ENCODE measurements at places on chromosomes 16 and 17.

DNA sequence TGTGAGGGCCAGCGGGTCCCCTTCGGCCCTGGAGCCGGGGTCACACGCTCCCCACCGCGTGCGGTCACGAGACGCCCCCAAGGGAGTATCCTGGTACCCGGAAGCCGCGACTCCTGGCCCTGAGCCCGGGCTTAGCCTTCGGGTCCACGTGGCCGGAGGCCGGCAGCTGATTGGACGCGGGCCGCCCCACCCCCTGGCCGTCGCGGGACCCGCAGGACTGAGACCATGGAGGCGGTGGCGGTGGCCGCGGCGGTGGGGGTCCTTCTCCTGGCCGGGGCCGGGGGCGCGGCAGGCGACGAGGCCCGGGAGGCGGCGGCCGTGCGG lies at the start of gene NAGLU:
TSS of gene NAGLU (plus strand) at position 194 of the 324 bp plus-strand sequence. CDS start at position 226, 32 bp downstream.
- DNase-seq: peak; percentile 74

GRCh38 chr16:84361546-84361945 lies 6.8 kb upstream of the ATP2C2 start:
- no peak for DNase-seq

DNA sequence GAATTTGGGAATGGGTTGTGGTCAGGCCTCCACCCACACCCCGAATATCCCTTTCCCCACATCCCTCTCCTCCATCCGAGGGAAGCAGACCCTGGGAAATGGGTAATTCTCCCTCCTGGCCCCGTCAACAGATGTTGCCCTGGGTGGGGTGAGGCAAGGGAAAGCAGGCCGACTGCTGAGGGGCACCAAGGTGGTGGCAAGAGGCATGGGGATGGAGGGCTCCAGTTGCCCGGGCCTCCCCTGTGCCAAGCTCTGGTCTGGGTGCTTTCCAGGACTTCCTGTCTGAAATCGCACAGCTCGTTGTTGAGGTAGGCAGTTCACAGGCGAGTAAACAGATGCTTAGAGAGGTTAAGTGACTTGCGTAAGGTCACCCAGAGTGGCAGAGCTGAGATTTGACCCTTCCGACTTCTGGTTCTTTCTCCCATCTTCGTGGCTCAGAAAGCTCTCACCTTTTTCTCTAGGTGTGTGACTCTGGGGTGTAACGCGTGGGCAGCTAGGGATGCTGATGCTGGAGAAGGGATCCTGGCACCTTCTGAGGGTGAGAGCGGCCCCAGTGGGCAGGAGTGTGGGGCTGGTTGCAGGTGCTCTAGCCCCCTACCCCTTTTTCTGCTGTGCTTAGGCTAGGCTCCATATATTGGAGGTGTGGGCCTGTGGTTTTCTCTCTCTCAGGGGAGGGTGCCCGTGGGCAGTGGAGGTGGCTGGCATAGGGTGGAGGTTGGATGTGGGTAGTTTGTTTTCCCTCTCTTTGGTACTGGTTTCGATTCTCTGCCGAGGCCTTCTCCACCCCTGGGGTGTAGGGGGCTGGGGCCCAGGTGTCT lies 17.2 kb downstream of the RARA start:
- DNase-seq: no peak

DNA sequence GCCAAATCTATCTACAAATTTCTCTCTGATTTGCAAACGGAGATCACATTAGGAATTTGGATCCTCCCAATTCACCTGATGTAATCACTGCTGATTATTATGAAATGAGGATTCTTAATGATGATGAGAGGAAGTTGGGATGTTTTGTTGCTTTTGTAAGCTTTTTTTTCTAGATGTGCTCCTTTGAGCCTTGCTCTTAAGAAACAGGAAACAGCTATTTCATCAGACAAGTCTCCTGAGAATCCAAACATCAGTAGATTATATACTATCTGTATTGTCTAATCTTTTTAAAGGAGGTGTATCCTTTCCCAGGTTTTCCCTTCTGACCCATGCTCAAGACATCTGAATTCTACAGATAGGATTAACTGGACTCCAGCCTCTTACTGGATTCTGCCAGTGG lies 73.3 kb downstream of the KIF2B start:
- no peak for DNase-seq

GRCh38 chr17:6831661-6832263 lies at the start of gene TEKT1:
Gene TEKT1 (minus strand): TSS chr17:6831729. CDS start chr17:6830376, 1,353 bp downstream.
- DNase-seq: peak; percentile 34

DNA sequence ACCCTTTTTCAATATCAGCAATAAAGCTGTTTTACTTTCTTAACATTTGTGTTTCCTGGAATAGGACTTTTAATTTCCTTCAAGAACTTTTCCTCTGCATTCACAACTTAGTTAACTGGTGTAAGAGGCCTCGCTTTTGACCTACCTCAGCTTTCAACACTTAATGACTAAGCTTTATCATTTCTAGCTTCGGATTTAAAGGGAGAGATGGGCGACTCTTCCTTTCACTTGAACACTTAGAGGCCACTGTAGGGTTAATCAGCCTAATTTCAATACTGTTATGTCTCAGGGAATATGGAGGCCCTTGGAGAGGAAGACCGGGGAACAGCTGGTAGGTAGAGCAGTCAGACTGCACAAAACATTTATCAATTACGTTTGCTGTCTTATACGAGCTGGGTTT lies 4.7 kb downstream of the SYNRG start:
- DNase-seq: no peak

DNA sequence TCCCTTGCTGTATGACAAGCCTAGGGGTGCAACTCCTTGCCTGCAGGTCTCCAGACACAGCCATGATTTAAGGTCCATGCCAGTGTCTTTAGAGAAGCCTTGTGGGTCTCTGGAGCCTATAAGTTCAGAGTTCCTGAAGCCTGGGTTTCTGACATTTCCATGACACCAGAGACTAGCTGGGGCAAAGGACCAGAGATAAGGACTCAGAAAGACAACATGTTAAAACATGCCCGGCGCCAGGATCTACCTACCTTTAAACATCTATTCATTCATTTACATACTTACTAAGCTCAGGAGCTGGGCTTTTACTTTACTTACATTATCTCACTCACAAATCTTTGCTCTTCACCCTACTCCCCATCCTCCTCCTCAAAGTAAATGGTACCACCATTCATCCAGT lies 1.5 kb downstream of the MRPL27 start:
- no peak for DNase-seq

DNA sequence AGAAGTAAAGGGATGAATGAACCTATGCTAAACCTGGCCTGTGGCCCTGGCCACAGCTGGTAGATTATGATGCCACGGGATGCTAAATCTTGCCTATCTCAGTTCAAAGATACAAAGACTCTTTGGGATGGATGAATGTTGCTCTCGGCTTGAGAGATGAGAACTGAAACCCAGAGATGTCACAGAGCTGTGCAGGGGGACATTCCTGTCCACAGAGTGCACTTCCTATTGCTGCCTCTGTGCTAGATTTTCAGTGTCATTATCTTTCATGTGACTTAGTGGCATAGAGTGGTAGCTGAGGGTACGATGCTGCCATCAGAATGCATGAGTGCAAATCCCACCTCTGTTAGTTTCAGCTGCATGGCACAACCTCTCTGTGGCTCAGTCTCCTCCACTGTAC lies 2.3 kb upstream of the MT1M start:
- no peak for DNase-seq

DNA sequence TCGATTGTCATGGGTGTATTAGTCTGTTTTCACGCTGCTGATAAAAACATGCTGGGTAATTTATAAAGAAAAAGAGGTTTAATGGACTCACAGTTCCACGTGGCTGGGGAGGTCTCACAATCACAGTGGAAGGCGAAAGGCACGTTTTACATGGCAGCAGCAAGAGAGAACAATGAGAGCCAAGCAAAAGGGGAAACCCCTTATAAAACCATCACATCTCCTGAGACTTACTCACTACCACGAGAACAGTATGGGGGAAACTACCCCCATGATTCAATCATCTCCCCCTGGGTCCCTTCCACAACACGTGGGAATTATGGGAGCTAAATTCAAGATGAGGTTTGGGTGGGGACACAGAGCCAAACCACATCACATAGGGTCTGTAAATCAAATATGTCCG lies 167.4 kb upstream of the XYLT1 start:
- DNase-seq: no peak

DNA sequence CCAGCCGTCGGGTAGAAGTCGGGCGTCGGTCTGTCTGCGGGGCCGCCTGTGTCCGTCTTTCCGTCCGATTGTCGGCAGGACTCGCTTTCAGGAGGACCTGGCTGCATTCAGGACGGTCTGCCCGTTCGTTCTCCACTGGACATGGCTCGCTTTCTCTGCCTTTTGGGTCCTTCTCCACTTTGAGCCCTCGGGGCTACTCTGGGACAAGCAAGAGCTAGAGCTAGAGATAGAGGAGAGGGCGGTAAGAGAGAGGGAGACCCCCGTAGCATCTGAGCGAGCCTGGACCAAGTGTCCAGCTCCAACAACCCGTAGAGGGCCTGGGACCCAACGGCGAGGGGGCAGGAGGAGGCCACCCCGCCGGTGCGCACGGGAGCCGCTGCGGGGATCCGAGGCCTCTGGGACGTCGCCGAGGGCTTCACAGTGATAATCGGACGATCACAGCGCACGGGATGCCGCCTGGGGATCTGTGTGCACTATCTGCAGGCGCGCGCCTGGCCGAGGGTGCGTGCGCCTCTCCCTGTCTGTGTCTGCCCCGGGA lies 4.5 kb downstream of the TBX4 start:
- DNase-seq: no peak

GRCh38 chr17:3503285-3503684 lies 27.5 kb downstream of the ASPA start:
- no peak for DNase-seq

DNA sequence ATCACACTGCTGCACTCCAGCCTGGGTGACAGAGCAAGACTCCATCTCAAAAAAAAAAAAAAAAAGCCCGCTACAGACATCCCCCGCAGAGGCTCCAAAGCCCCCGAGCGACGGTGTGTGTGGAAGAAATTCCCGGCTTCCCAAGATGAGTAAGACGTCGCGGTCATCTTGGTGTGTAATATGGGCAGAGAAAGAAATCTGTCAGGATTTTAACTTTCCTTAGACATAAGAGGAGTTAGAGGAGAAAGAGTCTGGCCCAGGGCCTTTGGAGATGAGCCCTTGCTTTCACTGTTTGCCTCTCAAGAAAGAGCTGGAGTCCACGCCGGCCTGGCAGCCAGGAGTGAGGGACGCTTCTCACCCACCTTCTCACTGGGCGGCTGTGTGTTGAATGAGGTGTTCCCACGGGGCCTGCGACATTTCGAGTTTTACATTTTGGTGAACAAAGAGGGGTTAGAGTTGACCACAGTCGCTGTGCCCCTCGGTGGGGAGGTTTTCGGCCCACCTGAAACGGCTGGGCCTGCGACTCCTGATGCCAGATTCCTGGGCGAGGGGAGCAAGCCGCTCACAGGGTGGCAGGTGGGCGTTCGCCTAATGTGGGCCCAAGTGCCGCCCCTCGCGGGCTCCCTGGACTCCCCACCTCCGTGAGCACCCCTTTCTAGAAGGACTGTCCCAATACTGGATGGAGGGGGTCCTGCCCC lies 17.9 kb downstream of the C1QTNF1 start:
- no peak for DNase-seq
